SW 1271 (cell line): ENCODE measurements at places on chromosomes 1 and 21.

- no peak for DNase-seq
Measured at GRCh38 chr1:43052786-43053439, 94.2 kb upstream of the SLC2A1 start.

GRCh38 chr1:160460683-160461287 is 60.4 kb downstream of the VANGL2 start:
- DNase-seq, result no peak

DNA sequence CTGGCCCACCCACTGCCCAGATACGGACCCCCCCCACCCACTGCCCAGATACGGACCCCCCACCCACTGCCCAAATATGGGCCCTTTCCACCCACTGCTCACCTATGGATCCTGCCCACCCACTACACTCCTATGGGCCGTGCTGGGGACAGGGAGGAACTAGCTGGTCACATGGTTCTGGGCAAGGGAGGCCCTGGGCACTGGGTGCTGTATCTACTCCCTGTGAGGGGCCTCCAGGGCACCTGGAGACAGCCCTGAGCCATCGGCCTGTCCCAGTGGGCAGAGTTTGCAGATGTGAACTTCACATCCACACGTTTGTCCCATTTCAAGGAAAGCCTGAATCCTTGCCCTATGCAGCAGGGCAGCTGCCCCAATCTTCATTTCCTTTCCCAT is 71.4 kb upstream of the COL6A1 start:
- DNase-seq, result no peak

GRCh38 chr1:101325144-101325543 is 88.3 kb downstream of the S1PR1 start:
- DNase-seq, result no peak

DNA sequence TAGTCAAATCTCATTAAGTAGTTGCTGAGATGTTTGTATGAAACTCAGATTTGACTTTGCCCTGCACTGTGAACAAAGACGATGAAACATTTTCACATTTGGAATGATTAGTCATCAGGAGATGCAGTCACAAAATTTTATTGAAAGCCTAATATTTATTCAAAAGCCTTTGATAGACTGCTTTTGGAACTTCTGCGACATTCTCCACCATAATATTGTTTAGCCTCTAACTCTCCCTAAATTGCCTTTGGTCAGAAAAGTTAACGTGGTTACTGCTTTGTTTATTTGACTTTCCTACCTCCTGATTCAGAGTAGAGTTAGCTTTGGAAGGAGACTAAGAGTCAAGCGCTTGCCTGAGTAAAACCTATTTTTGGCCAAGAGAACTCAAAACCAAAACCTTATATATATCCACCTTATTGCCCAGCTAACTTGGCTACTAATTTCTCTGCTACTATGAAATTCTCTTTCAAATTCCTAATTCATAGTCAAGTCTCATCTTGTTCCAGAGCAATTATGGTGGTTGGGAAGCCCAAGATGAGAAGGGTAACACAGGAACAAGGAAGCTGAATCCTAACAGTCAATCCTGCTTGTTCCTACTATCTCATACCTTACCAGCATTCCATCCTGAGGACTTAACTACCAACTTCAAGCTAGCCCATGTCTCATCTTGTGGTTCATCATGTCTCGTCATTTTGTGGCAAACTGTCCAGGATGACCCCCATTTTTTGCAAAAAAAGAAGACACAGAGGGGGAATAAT is 429.6 kb downstream of the USP25 start:
- no peak for DNase-seq

- no peak for DNase-seq
Measured at GRCh38 chr1:45345014-45345413, 4.8 kb upstream of the MUTYH start.

GRCh38 chr1:5481889-5482288 is 510.3 kb downstream of the NPHP4 start:
- DNase-seq, result no peak

DNA sequence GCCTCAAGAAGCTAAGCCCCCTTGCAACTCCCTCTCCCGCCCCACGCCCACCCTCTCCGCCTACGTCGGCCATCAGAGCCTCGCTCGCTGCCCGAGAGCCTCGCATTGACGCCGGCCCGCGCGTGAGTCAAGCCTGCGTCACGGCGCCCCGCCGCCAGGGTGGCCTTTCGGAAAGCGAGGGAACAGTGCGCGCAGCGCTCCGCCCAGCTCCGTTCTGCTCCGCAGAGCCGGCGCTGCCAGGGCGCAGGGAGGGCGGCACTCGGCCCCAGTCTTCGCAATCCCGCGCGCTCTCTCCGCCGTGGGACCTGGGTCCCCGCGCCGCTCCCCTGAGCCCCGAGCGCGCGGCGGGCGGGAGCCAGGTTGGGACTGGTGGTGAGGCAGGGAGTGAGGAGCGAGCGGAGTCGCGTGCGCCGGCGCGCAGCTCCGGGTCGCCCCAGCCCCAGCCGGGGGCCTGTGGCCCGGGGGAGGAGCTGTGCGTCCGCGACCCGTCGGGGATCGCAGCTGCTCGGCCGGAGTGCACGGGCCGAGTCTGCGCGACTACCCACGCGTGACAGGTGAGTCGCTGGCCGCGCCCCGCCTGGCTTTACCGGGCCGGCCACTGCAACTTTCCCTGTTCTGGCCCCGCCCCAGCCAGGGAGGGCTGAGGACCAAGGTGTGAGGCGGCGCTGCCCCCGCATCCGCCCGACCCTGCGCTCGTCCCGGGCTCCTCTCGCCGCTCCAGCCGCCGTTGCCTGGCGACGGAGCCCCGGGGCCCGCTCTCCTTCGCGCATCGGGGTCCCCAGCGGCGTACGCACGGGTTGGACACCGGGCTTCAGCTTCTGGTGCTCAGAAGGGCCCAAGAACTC is at the start of gene SLC6A17:
TSS of gene SLC6A17 (plus strand) at position 165 of the 845 bp plus-strand sequence. CDS start 16,436 bp downstream, outside the sequence.
- peak; percentile 49 for DNase-seq

DNA sequence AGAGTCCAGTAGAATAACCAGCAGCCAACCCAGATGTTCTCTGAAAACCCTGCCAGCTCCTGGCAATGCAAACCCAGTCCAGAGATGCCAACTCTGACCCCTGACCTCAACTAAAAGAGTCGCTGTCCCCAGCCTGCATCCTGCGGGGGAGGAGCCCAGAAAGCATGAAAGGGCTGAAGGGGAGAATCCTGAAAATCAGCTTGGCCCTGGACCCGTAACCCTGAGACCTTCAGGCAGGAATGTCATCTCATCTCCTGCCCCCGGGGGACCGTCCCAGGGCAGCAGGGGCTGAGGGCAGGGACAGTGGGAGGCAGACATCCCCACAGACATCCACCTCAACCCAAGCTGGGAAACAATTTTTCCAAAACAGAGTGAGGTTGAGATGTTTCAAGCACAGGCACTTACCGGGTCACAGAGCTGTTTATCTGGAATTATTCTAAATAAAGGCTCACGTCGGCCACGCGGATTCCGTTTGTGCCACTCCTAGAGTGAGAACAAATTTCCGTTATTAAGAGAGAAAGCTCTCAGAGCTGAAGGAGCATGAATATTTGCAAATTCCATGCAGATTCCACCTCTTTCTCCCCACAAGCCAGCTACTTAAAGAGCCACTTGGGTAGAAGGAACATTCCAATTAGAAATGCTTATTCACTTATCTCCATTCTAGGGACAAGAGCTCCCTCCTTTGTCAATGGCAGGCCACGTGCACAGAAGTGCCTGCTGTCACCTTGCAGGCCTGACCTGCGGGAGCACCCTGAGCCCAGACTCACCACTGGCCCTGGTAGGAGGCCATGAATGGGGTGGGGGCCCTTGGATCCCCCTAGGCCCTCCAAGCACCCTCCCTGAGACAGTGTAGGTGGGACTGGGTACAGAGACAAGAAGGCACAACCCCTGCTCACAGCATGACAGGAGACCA is 240.1 kb downstream of the NPHP4 start:
- DNase-seq, result no peak

DNA sequence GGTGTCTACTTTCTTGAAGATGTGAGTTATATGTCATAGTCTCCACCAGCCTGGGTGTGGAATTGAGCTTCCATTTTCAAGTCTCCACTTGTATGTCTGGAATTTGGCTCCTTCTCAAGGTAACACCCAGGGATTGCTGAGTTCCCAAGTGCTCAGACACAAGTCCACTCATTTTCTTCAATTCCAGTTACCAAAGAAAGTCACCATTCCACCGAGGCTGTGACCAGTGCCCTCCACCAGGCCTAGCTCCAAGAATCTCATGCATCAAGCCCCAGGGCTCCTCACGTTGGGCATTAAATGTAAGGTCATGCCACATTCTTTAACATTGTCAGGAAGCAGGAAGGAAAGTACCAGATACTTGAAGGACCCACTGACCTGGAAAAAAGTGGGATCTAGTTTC is 2.4 kb upstream of the RAB4A start:
- DNase-seq, result no peak

GRCh38 chr1:10295481-10296085 is 85.2 kb downstream of the KIF1B start:
- no peak for DNase-seq

DNA sequence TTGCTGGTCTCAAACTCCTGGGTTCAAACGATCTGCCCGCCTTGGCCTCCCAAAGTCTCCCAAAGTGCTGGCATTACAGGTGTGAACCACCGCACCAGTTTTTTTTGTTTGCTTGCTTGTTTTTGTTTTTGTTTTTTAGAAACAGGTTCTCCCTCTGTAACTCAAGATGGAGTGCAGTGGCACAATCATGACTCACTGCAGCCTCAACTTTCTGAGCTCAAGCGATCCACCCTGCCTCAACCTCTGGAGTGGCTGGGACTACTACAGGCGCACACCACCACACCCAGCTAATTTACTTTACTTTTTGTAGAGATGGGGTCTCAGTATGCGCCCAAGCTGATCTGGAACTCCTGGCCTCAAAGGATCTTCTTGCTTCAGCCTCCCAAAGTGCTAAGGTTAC is 47.3 kb upstream of the USP1 start:
- no peak for DNase-seq

DNA sequence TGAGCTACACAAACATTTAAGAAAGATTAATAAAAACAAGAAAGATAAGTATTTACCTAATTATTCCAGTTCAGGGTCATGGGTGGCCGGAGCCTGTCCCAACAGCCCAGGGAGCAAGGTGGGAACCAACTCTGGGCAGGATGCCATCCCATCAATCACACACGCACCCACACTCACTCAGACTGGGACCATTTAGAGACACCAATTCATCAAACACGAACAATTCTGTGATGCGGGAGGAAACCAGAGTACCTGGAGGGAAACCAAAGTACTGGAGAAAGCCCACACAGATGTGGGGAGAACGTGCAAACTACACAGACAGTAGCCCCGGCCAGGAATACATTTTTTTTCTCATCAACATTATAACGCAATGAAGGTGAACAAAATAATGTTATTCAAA is 16.2 kb downstream of the WASF2 start:
- no peak for DNase-seq

DNA sequence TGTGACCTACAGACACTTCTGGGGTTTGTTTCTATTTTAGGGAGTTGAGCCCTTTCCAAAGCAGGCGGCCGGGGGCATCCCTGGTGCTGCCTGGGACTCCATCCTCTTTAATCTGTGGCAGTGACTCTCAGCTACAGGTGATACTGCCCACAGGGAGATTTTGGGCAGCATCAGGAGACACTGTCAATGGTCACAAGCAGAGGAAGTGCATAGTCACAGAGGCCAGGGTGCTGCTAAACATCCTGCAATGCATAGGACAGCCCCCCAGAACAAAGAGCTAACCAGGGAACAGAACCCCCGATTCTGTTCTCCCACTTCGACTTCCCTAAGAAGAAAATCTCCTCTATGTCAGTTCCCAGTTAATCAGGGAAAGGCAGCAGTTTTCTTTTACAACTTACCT is 66.2 kb downstream of the TEX35 start:
- DNase-seq, result no peak

DNA sequence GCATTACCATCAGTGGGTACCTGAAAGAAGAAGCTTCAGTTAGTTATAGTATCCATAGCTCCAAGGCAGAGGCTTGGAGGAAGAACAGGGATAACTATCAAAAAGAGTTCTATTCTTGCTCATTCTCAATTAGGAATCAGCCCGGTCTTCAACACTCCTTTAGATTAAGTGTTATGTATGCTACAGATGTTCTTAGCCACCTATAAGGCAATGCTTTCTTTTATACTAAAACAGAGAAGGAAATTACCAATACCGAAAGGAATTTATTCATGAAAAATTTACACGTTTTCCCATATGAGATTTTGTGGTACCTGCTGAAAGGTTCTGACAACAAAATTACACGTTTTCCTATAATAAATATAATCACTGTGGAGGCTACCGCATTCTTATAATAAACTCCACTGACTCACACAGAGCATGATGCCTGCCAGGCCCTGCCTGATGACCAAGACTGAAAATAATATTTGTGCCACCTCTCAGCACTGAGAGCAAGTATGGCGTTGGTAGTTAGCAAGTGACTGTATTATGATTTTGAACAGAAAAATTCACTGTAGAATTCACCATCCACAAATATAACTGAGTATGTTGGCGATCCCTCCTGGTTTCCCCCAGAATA is 58.3 kb downstream of the APP start:
- DNase-seq, result no peak

- DNase-seq, result no peak
Measured at GRCh38 chr1:28737307-28738132, 780 bp downstream of the YTHDF2 start.
